ENCODE measurements at places on chromosomes 12 and 14.
A peak's percentile ranks its signal among the peaks of the same experiment; 100 is the strongest.

DNA sequence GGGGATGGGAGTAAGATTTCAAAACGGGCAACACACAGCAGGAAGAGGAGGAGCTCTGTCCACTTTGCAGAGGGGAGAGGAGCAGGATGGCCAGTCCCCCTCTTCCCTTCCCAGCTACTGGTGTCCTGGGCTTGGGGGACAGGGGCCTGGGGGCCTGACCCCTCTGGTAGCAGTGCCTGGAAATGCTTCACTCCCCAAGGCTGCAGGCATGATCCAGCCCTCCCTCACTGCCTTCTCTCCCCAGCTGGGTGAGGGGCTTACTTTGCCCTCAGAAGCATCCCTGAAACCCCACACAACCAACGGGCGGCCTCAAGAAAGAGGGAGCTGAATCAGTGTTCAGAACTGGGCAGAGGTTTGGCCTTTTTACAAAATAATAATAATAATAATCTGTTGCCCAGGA lies 279.5 kb downstream of the DPF3 start:
- no peak for DNase-seq

- DNase-seq = no peak
Observed at GRCh38 chr12:105580821-105581352, 250.4 kb downstream of the C12orf75 start.

GRCh38 chr12:108856428-108857157 lies 790 bp downstream of the SSH1 start:
- DNase-seq = peak; percentile 85

DNA sequence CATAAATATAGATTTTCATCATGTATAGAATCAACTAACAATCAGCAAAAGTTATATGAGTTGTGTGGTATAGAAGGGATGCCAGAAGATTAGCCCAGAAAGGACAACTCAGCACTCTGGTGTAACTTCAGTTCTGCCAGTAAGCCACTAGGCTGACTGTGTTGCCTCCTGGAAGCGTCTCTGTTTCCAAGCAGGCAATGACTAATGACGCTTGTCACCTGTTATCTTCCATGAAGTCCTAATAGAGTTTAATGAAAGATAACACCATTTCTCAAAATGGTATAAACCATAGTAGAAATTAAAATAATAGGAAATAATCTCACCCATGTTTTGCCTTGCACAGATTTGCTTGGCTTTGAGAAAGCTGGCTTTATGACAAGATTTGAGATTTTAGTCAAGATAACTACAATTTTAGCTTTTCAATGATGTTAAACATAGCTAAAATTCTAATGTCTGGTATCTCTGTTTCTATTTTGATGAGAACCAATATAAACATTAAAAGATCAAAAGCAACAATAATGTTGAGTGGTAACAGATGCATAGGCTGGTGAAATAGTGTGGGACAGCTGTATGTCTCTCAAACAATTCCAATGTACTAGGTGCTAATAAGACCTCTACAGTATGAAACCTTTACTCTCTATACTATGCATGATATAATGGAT lies 9.0 kb upstream of the RNU6-7 start:
- DNase-seq = no peak

DNA sequence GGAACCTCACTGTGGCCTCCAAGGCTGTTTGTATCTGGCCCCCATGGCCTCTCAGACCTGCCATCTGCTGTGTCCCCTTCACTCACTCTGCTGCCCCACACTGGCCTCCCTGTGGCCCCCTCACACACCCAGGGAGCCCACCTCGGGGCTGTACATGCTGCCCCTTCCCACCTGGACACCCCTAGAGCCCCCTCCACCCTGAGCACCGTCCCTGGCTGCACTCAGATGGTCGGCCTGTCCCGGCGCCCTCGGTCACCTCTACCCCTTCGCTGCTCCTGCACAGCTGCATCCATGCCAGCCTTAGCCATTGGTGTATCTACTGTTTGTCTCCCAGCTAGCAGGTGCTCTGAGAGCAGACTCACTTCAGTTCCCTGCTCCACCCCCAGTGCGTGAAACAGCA lies 144.4 kb downstream of the RIMBP2 start:
- no peak for DNase-seq

DNA sequence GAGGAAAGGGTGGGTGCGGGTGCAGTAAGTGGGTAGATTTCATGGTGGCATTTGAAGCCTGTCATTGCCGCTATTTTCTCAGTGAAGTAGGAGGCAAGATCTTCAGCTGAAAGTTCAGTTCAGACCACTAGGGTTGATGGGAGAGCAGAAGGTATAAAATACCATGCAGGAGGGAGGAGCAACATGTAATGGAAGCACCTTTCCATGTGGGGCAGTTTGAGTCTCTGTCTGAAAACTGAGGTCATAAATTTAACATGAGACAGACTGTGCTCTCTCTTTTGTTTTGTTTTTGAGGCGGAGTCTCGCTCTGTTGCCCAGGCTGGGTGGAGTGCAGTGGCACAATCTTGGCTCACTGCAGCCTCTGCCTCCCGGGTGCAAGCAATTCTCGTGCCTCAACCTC lies 22.7 kb downstream of the LRRC74A start:
- no peak for DNase-seq

DNA sequence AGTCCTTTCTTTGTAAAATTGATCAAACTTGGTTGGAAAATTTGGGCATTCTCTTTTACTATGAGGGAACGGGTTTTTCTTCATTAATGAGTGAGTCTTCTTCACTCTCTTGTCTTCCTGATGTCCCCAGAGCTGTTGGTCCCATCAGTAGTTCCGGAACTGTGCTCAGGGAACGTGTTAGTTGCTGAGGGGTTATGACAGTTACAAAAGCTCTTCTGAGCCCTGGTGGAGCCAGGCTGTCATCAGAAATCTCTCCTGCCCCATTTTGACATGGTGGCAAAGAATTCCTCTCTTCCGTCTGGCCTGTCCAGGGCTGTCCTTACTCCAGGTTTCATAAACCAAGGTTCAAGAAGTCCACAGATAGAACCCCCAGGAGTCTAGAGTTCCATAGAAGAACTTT lies 208.5 kb downstream of the SLC41A2 start:
- no peak for DNase-seq

DNA sequence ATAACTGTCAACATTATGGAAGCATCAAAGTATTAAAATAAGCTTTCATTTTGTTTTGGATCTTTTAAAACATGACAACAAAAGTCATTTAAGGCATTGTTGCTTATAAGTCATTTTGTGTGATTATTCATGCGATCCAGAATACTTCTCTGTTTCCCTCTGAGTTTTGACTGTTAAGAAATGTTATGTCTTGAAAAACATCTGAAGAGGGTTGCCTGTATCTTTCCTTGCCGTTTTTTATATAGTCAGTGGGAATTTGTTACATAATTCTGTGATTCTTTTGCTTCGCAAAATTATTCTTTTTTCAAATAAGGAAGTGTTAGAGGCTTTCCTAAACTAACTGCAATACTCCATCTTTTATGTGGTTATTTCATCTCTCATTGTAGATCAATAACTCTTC lies 78.7 kb downstream of the SAMD4A start:
- DNase-seq = no peak

GRCh38 chr14:70073924-70074566 lies 114.7 kb downstream of the SLC8A3 start:
- peak; percentile 58 for DNase-seq

Measured in HFFc6 (cell line).